GM12878 (cell line): ENCODE measurements at places on chromosomes 5 and 9.

- H3K36me3 ChIP-seq, result no peaks in the 10 kb centered on the region
- no peak overlapping the region for H3K27ac ChIP-seq
- no peaks in the 10 kb centered on the region for H3K4me1 ChIP-seq
- no peak for DNase-seq
- no peaks in the 10 kb centered on the region for H3K27me3 ChIP-seq
- H3K4me3 ChIP-seq, result no peak overlapping the region
These were observed 88.5 kb downstream of the FAM174A start for GRCh38 chr5:100623719-100624118.

GRCh38 chr9:76657265-76657664 is 107.0 kb upstream of the PCA3 start:
- H3K4me3 ChIP-seq, result no peak overlapping the region
- no peak for DNase-seq
- H3K27me3 ChIP-seq, result no peaks in the 10 kb centered on the region

GRCh38 chr5:130116972-130117371 is 212.7 kb downstream of the CHSY3 start:
- peaks cover 3% of the 10 kb centered on the region; the same call in 1 of the 2 replicates for H3K4me1 ChIP-seq
- no peak for DNase-seq
- no peaks in the 10 kb centered on the region for H3K36me3 ChIP-seq
- no peak overlapping the region for H3K4me3 ChIP-seq
- no peak overlapping the region for H3K27ac ChIP-seq

DNA sequence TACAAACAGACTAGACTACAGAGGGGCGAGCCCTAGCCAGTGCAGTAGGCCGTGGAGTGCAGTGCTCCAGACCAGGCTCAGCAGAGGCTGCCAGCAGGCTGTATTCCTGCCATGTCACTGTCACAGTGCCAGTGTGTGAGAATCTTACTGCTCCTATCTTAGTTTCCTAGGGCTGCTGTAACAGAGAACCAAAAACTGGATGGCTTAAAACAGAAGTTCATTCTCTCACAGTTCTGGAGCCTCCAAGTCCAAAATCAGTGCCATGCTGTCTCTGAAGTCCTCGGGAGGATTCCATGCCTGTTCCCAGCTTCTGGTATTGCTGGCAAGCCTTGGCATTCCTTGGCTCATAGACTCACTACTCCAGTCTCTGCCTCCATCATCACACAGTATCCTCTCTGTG is 75.0 kb upstream of the SAP30L start:
- H3K27ac ChIP-seq, result no peak overlapping the region
- DNase-seq, result no peak
- H3K4me1 ChIP-seq, result no peaks in the 10 kb centered on the region
- no peaks in the 10 kb centered on the region for H3K27me3 ChIP-seq

GRCh38 chr9:130633336-130634190 is 30.8 kb upstream of the PRDM12 start:
- peaks cover 41% of the 10 kb centered on the region for H3K36me3 ChIP-seq
- no peaks in the 10 kb centered on the region for H3K4me1 ChIP-seq
- H3K4me3 ChIP-seq, result no peak overlapping the region
- H3K27ac ChIP-seq, result no peak overlapping the region
- no peak for DNase-seq

GRCh38 chr9:1048811-1049210 is 1.3 kb upstream of the DMRT2 start:
- no peak overlapping the region for H3K27ac ChIP-seq
- DNase-seq, result no peak
- H3K27me3 ChIP-seq, result peaks cover 13% of the 10 kb centered on the region
- no peaks in the 10 kb centered on the region for H3K36me3 ChIP-seq
- no peak overlapping the region for H3K4me3 ChIP-seq
- no peaks in the 10 kb centered on the region for H3K4me1 ChIP-seq

GRCh38 chr9:14383294-14383693 is 69.4 kb upstream of the NFIB start:
- no peaks in the 10 kb centered on the region; the same call in 1 of the 2 replicates for H3K27me3 ChIP-seq
- DNase-seq, result no peak
- H3K36me3 ChIP-seq, result no peaks in the 10 kb centered on the region
- no peaks in the 10 kb centered on the region for H3K4me1 ChIP-seq

DNA sequence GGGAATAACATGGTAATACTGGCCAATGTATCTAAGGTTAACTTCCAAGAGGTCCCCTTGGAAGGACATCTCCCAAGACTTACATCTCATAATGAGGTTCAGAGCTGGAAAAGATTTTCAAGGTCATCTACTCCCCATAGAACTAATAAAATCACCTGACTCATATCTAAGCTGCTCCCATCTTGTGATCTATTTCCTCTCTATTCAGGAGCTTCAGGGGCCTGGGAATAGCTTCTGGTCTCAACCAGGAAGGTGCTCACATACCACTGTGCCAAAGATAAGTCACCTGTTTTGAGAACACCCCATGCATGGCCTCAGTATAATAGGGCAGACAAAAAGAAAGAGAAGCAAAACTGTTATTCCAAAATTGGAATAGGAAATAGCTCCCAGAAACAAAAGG is 74.2 kb downstream of the OXCT1 start:
- H3K4me3 ChIP-seq, result no peak overlapping the region
- no peaks in the 10 kb centered on the region for H3K27me3 ChIP-seq
- no peaks in the 10 kb centered on the region for H3K4me1 ChIP-seq
- no peak overlapping the region for H3K27ac ChIP-seq
- DNase-seq, result no peak
- peaks cover 5% of the 10 kb centered on the region for H3K36me3 ChIP-seq

GRCh38 chr9:3873818-3874217 is 348.0 kb upstream of the RFX3 start:
- no peaks in the 10 kb centered on the region for H3K4me1 ChIP-seq
- no peak overlapping the region for H3K4me3 ChIP-seq
- DNase-seq, result no peak
- H3K27me3 ChIP-seq, result no peaks in the 10 kb centered on the region

DNA sequence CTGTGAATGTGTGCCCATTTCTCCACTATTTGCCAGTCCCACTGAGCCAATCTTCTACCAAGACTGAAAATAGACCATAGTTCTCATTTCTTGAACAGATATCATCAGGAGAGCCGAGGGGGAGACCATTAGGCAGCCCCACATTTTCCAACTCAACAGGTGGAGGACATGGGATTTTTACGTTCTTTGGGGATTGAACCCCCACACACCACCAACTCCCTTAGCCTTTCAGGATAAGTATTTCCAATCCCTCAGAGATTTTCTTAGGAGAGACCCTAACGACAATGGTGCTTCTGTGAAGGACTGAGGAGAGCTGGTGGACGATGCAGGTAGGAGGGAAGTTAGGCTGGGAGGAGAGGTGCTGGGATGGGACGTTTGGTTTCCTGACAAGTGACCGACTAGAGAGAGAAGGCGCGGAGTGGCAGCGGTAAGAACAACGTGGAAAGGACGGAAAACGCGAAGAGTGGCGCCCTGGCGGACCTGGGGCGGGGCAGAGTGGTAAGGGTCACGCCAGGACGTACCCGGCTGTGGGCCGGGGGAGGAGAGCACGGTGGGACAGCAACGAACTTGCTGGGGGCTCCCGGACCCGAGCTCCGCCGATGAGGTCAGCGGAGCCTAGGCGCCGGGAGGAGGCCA is 681 bp upstream of the CHSY3 start:
- H3K36me3 ChIP-seq, result no peaks in the 10 kb centered on the region
- peaks cover 6% of the 10 kb centered on the region for H3K27me3 ChIP-seq
- H3K27ac ChIP-seq, result no peak overlapping the region
- H3K4me1 ChIP-seq, result no peaks in the 10 kb centered on the region
- no peak for DNase-seq

GRCh38 chr5:1161108-1161832 is 40.1 kb upstream of the SLC6A19 start:
- no peaks in the 10 kb centered on the region for H3K4me1 ChIP-seq
- H3K27ac ChIP-seq, result no peak overlapping the region
- DNase-seq, result no peak
- H3K27me3 ChIP-seq, result peaks cover 2% of the 10 kb centered on the region

DNA sequence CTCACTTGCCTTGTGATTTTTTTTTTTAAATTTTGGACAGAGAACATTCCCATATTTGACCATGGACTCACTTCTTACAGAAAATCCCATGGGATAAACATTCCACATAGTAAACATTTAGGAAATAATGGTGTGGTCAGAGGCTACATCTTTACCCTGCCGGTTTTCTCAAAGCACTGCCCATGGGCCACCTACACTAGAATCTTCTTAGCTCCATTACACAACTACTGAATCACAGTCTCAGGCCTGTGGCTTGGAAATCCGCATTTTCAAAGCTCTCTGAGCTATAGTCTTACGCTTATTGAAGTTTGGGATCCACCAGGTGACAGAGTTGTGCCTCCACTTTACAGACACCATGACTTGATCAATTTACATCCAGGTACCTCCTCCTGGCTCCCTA is 39.4 kb downstream of the ALG2 start:
- no peaks in the 10 kb centered on the region for H3K36me3 ChIP-seq
- H3K4me3 ChIP-seq, result no peak overlapping the region
- no peak for DNase-seq
- no peaks in the 10 kb centered on the region for H3K27me3 ChIP-seq
- H3K4me1 ChIP-seq, result peaks cover 70% of the 10 kb centered on the region
- peak overlapping the region; percentile 84 for H3K27ac ChIP-seq

GRCh38 chr5:121325930-121326329 is 525.8 kb upstream of the FTMT start:
- no peak for DNase-seq
- H3K4me3 ChIP-seq, result no peak overlapping the region
- no peak overlapping the region for H3K27ac ChIP-seq
- no peaks in the 10 kb centered on the region for H3K27me3 ChIP-seq

- H3K27ac ChIP-seq, result no peak overlapping the region
- no peak overlapping the region for H3K4me3 ChIP-seq
- no peak for DNase-seq
- H3K27me3 ChIP-seq, result no peaks in the 10 kb centered on the region
- no peaks in the 10 kb centered on the region for H3K4me1 ChIP-seq
These were observed 131.6 kb upstream of the PTGER4 start for GRCh38 chr5:40547994-40548575.

DNA sequence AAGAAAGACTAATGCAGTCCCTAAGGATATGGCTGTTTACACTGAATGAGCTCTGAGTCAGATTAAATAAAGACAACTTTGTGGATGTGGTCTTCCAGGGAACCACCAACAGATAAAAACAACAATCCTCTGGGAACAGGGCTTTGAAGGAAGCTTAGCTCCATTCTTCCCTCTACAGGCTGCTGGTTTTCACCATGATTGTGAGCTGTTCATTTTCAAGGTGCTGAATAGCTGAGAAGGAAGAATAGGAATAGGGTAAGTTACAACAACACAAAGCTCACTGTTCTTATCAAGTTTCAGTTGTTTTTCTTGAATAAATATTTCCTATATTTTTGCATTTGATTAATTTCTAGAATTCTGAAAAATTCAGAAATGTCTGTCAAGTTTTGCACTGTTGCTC is 25.9 kb upstream of the PTAR1 start:
- H3K27me3 ChIP-seq, result no peaks in the 10 kb centered on the region
- H3K4me1 ChIP-seq, result no peaks in the 10 kb centered on the region
- no peak overlapping the region for H3K4me3 ChIP-seq
- no peak for DNase-seq

GRCh38 chr5:93378073-93378472 is 202.9 kb downstream of the NR2F1-AS1 start:
- H3K36me3 ChIP-seq, result no peaks in the 10 kb centered on the region
- no peaks in the 10 kb centered on the region for H3K27me3 ChIP-seq

DNA sequence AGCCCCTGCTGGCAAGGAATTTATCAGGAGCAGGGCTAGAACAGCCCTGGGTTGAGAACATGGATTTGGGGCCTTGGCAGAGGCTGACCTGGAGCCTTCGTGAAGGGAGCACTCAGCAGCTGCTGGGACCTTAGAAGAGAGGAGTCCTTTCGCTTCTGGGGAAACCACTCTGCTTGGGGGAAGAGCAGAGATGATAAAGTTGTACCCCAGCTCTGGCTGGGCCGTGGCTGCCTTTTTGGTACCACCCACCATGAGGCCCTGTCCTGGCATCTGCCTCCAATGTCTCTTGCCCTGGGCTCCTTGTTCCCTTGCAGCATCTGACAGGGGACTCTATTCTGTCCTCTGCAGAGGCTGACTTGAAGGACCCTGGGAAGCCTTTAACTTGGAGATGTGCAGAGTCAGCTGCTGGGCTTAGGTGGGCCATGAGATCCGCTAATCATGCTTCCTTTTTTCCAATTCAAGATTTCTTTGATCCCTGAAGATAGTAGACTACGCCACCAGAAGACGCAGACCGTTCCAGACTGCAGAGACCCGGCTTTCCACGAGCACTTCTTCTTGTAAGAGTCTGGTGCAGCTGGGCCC is 20.2 kb downstream of the RGS3 start:
- no peaks in the 10 kb centered on the region; the same call in 1 of the 2 replicates for H3K4me1 ChIP-seq
- H3K36me3 ChIP-seq, result no peaks in the 10 kb centered on the region
- no peaks in the 10 kb centered on the region for H3K27me3 ChIP-seq

DNA sequence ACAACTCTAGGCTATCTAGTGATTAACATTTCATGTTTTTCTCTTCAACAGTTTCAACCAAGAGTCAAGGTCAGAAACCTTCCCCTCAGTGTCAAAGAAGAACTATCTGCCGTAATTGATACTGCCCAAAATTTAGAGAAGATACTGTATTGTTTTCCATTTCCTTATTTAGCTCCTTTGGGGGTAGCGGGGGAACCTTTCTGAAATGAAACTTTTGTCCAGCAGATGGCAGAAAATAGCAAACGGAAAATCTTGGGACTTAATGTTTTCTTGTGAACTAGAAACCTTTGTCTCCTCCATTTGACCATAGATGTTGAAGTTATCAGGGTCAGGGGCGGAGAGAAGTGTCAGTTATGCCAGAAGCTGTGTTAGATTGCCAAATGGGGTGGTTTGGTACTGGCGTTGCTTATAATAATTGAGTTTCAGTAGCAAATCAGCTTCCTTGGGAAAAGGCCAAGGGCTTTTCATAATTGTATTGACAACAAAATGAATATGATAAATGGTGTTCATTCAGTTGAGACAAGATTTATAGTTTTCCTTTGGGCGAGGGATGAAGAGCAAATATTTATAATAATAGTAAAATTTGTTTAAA is 101.7 kb upstream of the TLX3 start:
- no peaks in the 10 kb centered on the region for H3K27me3 ChIP-seq
- no peak for DNase-seq
- no peak overlapping the region for H3K27ac ChIP-seq
- H3K4me3 ChIP-seq, result no peak overlapping the region
- no peaks in the 10 kb centered on the region for H3K36me3 ChIP-seq

- H3K36me3 ChIP-seq, result no peaks in the 10 kb centered on the region
- no peaks in the 10 kb centered on the region for H3K4me1 ChIP-seq
- H3K4me3 ChIP-seq, result no peak overlapping the region
- no peaks in the 10 kb centered on the region for H3K27me3 ChIP-seq
These were observed 14.6 kb upstream of the PAM start for GRCh38 chr5:102740515-102740914.

DNA sequence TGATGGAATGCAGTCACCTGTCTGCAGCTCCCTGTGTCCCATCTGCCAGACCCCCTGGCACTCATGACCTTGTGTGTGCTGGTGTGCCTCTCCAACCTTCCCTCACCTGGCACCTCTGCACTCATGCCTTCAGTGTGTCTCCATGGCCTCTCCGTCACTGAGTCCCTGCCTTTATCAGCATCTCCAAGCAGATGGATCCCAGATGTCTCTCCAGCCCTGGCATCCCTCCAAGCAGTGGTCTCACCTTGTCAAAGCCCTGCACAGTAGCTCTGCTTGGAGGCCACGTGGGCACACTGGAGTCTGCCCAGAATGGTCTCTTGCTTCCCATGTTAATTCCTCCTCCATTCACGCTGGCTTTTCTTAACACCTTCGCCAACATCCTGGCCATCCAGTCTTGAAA is 84.8 kb downstream of the DAP start:
- peaks cover 15% of the 10 kb centered on the region for H3K36me3 ChIP-seq
- no peak overlapping the region for H3K27ac ChIP-seq
- H3K4me1 ChIP-seq, result no peaks in the 10 kb centered on the region
- DNase-seq, result no peak
